NCI-H345 (cell line): ENCODE measurements at places on chromosomes 1 and 21.

- DNase-seq: no peak
Observed at GRCh38 chr1:242086706-242087105, 87.8 kb upstream of the MAP1LC3C start.

DNA sequence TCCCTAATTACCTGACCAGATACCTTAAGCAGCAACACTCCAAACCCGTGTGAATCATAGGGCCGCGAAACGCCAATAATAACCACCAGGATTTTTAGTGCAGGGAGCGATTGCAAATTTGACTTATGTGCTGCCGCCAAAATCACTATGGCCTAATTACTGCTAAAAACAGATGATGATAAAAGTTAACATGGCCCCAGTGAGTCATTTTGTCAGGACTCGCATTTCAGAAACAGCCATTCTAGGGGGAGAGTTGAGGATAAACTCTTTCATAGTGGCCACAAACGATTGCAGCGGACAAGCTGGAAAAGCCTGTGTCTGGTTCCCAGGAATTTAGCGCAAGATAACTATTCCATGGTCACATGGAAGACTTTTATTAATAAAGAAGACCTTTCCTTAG is 103.4 kb downstream of the HLX start:
- DNase-seq: no peak

DNA sequence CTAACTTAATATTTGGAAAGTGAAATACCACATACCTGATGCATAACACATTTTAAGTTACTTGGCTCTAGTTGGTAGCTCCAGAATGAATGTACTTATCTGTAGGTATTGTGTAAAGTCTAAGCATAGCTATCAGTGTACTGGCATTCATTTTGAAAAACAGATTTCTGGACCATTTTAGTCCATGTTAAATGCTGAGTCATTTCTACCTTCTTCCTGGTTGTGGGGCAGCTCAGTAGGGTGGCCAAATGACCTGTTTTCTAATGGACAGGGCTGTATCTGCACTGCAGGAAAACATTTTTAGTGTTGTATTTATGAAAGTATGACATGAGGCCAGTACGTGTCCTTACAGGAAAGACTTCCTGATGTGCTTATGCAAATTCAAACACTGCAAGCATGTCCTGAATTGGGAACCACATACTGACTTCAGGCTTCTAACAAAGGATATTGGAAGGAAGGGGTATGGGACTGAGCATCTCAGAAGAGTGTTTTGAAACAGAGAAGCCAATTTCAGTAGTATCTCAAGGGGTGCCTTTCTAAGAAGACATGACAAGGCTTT is 300.3 kb upstream of the B3GALT2 start:
- no peak for DNase-seq

GRCh38 chr1:85058786-85059185 is 10.5 kb upstream of the MCOLN3 start:
- DNase-seq: no peak

- DNase-seq: no peak
Observed at GRCh38 chr1:220922951-220923350, 43.7 kb downstream of the HLX start.

DNA sequence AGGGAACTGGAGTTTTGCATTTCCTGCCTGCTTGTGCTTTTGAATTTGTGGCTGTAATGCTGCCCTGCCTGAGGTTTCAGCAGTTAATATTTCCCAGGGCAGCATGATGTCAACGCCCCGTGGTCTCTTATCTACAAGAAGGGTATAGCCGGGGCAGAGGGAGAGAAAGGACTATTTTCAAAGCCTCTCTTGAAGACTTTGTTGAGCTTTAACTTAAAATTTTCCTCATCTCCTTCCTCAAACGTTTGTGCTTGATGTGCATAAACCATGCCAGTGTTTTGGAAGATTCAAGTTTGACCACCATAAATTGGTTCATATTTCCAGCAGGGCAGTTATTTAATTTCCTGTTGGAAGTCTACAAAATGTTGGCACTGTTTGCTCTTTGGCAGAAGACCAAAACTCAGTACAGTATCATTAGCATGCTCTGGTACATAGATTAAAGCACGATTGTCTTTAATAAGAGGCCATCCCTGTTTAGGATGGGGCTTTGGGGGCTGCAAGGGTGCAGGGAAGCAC is 43.4 kb downstream of the ROR1 start:
- peak; percentile 32 for DNase-seq
